Astrocyte of the spinal cord (primary cell): ENCODE measurements at places on chromosomes 12 and 14.
A peak's percentile ranks its signal among the peaks of the same experiment; 100 is the strongest.

- peak; percentile 59 for DNase-seq
These were observed 6.2 kb downstream of the FOXJ2 start for GRCh38 chr12:8038659-8039114.

DNA sequence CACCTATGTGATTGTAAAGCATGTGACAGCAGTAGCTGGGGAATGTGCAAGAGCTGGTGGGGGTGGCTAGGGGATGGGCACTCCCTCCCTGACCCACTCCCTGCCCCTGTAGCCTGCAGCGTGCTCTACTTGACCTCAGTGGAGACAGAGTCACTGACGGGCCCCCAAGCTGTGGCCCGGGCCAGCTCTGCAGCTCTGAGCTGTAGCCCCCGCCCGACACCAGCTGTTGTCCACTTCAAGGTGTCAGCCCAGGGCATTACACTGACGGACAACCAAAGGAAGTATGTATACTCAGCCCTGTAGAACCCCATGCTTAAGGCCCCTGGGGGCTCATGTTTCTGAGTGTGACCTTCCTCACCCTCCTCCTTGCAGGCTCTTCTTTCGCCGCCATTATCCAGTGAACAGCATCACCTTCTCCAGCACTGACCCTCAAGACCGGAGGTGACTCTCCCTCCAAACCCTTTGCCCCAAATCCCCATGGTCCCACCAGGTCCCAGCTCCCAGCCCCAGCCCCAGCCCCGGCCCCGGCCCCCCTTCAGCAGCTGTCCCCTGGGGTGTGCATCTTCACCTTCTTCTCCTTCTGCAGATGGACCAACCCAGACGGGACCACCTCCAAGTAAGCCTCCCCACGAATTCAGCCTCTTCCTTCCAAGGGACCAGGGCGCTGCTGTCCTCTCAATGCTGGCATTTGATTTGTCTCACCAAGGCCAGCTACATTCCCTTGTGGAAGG lies 13.3 kb downstream of the TNS2 start:
- DNase-seq = no peak

DNA sequence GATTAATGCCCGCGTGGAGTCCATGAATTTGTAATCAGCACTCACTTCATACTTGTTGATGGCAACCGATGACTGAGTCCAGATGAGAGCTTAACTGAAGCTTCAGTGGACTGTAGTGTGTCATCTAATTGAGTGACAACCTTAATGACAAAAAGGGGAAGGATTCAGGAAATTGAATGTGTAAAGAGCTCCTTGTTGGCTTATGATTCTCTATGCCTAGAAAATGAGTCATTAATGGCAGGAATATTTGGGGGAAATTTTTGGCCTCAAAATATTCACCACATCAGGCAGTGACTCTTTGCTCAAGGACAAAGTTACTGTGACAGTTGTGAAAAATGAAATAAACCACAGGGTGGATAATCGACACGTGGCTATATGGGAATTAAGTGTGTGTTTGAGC lies 55.3 kb upstream of the STON2 start:
- no peak for DNase-seq

DNA sequence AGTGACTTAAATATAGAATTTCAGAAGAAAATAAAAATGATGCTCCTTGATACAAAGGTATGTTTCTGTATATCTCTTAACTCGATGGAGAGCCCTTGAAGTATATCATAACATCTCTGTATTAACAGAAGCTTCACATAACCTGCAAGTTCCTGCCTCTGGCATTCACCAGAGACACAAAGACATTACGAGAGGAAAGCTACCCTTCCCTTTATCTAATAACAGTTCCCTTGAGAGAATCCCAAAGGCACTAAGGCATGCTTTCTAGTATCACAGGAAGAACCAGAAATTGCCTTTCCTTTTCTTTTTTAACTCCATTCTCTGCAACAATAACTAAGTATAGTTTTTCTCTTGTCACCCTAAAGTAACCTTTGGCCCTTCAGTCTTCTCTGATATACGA lies 164.5 kb downstream of the MGAT4C start:
- DNase-seq = no peak

DNA sequence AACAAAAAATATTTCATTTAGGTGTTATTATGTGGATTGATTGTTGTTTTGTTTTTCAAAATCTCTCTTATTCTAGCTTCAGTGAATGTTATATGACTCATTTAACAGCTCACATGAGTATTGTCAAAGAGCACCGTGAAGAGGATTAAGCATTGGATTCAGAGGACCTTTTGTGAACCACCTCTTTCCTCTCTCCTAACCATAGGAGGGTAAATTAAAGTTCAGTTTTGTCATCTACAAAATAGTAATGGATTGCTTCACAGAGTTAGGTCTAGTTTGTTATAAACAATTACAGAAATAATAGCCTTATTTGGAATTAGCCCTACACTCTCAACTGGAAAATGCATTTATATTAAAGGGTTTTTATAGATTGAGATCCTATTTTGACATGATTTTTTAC lies 962 bp upstream of the KERA start:
- DNase-seq = no peak

DNA sequence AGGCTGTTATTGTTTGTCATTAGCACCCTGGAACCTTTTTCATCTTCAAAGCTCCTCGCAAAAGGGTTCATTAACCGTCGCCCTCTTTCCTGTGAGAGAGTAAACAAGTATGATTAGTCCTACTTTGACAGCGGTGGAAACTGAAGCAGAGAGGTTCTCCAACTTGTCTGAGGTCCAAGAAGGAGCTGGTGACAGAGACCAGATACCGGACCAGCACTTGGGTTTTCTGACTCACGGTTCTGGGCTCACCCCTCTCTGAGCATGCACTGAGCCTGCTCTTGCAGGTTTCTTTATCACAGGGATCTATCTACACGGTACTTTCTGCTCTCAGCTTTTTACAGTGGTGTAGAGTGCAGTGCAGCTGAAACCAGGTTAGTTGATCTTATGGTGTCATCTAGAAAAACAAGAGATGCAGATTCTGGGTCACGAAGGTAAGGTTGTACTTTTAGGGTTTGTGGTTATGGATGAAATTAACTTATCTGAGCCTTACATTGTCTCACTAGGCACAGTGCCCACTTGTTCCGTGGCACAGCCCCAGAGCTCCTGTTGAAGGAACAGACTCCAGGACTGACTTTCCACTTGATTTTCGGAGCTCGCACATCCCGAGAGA lies 62.1 kb downstream of the PPP2R5C start:
- no peak for DNase-seq

DNA sequence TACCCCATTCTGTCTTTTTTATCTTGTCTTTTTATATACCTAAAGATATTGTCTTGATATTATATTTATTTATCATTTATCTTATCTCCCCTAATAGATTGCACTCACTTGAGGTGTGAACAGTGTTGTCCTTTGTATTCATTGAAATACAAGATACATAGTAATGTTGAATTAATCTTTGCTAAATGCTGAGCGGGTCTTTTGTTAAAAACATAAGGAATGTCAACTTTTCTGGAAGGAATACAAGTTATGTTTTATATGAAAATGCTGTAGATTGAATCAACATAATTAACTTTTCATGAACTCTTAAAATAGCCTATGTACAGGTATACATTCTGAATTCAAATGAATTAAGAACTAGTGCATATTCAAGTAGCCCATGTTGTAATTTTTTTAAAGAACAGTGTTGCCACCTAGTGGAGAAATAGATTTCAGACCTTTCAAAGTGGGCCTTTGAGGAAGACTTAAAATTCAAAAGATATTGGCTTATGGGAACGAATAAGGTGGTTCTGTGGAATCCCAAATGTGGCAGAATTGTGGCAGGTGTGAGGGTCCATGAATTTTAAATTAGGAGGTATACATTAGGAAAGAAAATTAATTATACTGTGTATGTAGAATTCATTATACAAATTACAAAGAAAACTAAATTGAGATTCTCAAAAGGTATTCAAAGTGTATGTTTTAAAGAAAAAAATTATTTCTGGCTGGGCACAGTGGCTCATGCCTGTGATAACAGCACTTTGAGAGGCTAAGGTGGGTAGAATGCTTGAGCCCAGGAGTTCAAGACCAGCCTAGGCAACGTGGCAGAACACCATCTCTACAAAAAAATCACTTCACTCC lies 19.1 kb downstream of the BBOF1 start:
- peak; percentile 76 for DNase-seq

- peak; percentile 68 for DNase-seq
These were observed 79.3 kb downstream of the ARF6 start for GRCh38 chr14:49972131-49972671.

DNA sequence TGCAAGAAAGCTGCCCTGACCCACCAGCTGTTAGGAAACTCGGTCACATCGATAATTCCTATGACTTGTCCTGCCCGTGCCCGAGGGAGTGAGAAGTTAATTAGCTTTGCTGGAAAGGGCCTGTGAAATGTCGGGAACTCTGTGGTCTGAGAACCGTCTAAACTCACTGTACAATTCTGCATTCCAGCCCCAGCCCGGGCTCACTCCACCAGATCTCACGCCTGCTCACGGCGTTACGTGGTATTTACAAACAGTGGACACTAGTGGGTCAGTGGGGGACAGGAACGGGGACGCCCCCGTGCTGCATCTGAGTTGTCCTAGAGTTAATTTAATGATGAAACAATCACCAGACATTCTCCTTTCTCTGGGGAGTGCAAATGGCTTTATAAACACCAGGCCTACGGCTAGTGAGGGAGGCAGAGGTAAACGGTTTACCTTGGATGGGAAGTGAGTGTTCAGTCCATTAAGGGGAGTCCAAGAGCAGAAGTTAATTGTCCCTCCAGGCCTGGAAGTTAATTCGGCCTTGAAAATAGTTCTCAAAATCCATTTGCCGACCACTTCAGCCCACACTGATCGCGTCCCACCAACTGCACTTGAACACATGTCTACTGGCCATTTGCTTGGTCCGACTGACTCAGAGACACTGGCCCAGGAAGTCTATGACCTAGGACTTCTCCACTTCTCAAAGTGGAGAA lies 93.5 kb upstream of the MED13L start:
- DNase-seq = no peak

DNA sequence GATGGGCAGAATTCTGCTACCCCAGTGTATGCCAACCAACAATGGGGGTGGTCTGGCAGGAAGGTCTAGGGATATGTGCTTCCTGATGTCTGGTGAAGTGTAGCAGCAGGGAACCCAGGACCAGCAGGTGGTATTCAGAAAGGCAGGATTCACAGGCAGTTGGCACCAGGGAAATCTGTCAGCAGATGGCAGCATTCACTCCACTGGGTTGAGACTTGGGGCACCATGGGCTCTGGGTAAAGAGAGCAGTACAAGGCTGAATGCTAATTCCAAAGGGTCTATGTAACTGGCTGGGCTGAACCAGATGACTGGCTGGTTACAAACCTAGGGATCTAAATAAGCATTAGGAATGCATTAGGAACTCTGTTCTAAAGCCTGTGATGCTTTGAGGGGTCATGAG lies 466.9 kb upstream of the STXBP6 start:
- DNase-seq = no peak

- no peak for DNase-seq
These were observed 123.7 kb upstream of the MDM1 start for GRCh38 chr12:68455691-68456345.

- DNase-seq = no peak
These were observed 61.8 kb downstream of the LRRK2 start for GRCh38 chr12:40286583-40286982.

GRCh38 chr12:124877423-124877822 lies 13.8 kb upstream of the SCARB1 start:
- DNase-seq = no peak

DNA sequence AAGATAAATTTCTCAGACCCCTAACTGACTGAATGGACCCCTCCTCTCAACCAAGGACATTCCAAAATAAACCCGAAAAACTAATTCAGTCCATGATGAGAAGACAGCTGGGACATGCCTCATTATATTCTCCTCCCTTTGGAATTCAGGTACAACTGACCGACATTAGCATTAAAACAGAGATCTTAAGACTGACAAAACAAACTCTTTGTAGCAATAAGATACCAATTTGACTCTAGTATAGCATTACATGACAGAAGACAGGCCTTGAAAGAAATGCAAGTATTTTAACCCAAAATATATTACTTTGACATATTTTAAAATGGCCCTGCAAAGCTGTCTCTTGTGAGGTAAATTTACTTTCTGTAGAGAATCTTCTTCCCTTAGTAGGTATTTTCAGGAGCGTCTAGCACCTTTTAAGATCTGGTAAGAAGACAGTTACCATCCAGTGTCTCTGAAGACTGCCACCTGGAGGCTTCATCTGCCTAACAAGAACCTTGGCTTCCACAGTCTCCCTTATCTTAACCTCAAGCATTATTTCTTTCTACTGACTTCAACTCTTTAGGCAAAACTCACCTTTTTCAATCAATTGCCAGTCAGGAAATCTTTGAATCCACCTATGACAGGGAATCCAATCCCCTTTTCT lies 957.5 kb downstream of the SLC6A15 start:
- no peak for DNase-seq

GRCh38 chr12:2263901-2264300 lies 211.1 kb downstream of the CACNA1C start:
- DNase-seq = no peak

DNA sequence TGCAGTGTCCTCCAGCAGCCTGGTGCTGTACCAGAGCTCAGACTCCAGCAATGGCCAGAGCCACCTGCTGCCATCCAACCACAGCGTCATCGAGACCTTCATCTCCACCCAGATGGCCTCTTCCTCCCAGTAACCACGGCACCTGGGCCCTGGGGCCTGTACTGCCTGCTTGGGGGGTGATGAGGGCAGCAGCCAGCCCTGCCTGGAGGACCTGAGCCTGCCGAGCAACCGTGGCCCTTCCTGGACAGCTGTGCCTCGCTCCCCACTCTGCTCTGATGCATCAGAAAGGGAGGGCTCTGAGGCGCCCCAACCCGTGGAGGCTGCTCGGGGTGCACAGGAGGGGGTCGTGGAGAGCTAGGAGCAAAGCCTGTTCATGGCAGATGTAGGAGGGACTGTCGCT lies 15.2 kb downstream of the C12orf43 start:
- DNase-seq = no peak

- DNase-seq = no peak
These were observed 35.1 kb downstream of the NIN start for GRCh38 chr14:50795909-50796308.

DNA sequence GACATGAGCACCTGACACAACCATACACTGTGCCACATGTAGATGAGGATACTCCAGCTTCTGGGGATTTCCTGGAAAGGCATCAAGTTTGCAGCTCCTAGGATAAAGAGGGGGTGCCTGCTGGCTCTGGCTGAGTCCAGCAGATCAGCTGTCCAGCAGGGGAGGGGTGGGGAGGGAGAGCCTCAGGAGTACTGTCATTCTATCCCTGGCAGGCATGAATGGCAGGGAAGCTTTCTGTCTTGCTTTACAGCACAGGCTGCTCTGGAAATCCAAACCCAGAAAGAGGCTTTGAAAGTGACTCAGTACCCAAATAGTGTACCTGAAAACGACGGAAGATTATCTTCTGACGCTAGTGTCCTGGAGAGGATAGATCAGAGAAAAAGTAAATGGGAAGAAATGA lies 32.2 kb downstream of the SLC8A3 start:
- no peak for DNase-seq

DNA sequence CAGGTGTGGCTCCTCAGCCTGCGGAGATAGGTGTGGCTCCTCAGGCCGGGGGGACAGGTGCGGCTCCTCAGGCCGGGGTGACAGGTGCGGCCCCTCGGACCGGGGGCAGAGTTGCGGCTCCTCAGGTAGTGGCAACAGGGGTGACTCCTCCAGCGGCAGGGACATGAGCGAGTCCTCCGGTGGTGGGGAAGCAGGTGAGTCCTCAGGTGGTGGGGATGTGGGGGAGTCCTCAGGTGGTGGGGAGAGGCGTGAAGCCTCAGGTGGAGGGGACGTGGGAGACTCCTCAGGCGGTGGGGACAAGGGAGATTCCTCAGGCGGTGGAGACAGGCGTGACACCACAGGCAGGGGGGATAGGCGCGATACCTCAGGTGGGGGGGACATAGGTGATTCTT lies 9.2 kb downstream of the KMT2D start:
- no peak for DNase-seq

- DNase-seq = no peak
These were observed 238.8 kb upstream of the SYT10 start for GRCh38 chr12:33678221-33678964.
